CD4-positive, alpha-beta T cell treated with Interleukin-15 for 1 hour (primary cell): ENCODE measurements at places on chromosomes 13 and 19.

DNA sequence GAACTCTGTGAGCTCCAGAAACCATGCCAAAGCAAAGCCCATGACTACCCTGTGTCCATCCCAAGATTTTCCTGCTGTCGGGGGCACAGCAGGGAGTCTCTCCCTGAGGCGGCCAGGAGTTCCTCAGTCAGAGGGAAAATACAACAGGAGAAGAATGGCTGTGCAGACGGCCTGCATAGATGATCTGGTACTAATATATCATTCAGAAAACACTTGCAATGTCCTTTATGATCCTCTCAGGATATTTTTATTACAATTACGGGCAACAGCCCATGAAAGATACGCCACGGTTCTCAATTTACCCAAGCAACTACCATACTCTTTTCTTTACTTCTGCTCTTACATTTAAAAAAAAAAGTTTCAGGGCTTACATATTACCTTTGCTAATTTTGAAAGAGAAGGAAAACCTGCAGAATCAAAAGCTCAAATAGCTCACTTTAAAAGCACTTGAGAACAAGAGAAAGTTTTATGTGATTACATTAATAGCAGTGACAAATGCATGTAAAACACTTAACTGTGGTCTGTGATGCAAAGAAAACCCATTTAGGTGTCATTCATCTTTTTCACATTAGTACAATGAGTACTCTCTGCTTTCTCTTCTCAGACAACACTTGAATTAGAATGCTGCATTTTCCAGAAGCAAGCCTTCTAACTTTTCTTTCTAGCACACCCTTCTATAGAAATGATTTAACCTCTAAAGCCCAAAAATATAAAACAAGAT is 460.8 kb downstream of the KLF5 start:
- no peak for DNase-seq

GRCh38 chr19:17482877-17483604 is 12.7 kb downstream of the SLC27A1 start:
- DNase-seq = no peak

- no peak for DNase-seq
Measured at GRCh38 chr13:98108341-98108740, 34.6 kb upstream of the FARP1 start.

- DNase-seq = peak; percentile 31
Measured at GRCh38 chr19:12603714-12604113, 6.9 kb downstream of the ZNF490 start.

DNA sequence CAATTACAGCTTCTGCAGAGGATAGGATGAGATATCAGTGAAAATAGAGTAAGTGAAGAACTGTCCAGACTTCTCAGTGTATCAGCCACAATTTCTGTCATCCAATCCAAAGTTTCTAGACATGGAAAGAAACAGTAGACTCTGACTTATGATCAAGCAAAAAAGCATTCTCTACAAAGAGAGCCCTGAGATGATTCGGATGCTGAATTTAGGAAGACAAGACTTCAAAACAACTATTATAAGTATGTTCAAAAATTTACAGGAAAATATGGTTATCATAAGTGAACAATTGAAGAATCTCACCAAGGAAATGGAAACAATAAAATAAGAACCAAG is 238.2 kb upstream of the IRS2 start:
- DNase-seq = no peak

- DNase-seq = no peak
Measured at GRCh38 chr13:63297163-63297562, 1881.5 kb upstream of the PCDH20 start.

DNA sequence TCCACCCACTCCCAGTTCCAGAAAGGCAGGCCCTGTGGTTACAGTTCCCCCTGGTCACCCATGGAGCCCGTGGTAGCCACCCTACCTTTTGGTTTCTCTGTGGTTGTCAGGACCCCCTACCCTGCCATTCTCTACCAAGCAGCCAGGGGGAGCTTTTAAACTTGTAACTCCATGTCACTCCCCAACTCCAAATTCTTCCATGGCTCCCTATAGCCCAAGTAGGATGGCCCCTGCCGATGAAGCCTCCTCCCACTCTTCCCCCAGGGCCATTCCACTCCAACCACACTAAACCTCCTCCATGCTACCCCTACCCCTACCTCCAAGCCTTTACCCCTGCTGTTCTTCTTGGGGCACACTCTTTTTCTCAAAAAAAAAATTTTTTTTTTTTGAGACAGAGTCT is 2.2 kb downstream of the S1PR2 start:
- peak; percentile 38 for DNase-seq

DNA sequence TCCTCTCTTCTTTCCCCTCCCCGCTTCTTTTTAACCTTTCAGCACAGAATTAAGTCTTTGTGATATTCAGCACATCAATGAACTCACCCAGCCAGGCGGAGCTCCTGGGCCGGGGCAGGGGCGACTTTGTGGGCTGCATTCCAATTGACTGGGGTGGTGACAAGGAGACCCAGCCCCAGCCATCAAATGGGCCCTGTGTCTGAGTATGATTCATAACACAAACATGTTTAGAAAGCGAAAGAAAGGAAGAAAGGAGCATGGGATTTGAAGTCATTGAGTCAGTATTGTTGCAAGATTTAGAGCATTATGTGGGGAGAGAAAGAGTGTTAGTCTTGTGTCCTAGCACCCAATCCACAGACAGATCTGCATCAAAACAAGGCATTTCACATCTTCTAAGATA is 185.3 kb downstream of the LHFPL6 start:
- no peak for DNase-seq

- no peak for DNase-seq
Measured at GRCh38 chr19:18733196-18733647, 49.7 kb downstream of the CRTC1 start.

- DNase-seq = no peak
Measured at GRCh38 chr13:113884821-113885220, 20.9 kb upstream of the GAS6 start.

DNA sequence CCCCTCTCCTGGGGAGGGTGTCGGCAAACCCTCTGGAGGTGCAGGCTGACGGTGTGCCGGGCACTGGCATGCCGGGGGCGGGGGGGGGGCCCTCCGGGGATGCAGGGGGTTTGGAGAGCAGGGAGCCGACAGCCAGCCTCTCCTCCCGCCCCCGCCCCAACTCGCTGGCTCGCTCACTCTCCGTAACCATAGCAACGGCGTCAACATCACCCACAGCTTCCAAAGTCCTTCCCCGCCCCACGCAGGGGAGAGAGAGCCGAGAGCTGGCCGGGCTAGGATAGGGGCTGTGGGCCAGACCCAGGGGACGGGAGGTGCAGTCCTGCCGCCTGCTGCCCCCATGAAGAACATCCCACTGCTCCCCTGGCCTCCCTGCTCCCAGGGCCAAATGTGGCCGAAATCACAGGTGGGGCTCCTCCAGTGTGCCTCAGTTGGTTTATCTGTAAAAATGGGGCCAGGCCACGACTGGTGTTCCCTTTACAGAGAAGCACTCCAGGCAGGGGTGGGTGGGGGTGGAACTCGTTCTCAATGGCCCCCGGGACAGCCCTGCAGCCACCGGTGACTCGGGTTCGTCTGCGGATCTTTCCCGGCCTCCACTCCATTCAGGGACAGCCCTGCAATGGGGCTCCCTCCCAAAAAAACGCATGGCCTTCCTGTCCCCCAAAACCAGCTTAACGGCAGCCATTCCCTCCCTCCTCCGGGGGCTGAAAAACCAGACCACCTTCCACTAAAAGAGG is 3.2 kb downstream of the KLF16 start:
- DNase-seq = peak; percentile 79

DNA sequence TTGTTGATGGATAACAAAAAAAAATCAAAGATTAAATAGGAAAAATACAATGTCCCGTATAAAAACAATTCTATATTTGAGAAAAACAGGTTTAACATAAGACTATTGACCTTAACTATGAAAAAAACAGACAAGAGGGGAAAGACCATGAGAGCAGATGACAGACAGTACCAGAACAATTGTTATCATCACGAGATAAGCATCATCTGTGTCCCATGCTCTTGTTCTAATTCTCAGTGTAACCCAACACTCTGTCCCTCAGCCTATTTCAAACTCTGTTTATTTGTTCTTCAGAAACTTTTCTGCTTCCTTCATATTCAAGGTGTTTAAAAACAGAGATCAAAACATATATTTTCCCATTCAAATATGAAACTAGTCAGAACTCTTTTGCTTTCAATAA is 216.4 kb downstream of the PCDH9 start:
- DNase-seq = no peak

- DNase-seq = no peak
Measured at GRCh38 chr19:14559916-14560775, 11.7 kb downstream of the NDUFB7 start.

GRCh38 chr19:1429750-1430149 is 8.4 kb upstream of the RPS15 start:
- DNase-seq = no peak

GRCh38 chr13:90835826-90836225 is 511.7 kb upstream of the MIR17HG start:
- no peak for DNase-seq

- DNase-seq = no peak
Measured at GRCh38 chr13:108957369-108958012, 328.1 kb downstream of the MYO16 start.

- DNase-seq = no peak
Measured at GRCh38 chr19:10363789-10364281, 16.5 kb downstream of the TYK2 start.

DNA sequence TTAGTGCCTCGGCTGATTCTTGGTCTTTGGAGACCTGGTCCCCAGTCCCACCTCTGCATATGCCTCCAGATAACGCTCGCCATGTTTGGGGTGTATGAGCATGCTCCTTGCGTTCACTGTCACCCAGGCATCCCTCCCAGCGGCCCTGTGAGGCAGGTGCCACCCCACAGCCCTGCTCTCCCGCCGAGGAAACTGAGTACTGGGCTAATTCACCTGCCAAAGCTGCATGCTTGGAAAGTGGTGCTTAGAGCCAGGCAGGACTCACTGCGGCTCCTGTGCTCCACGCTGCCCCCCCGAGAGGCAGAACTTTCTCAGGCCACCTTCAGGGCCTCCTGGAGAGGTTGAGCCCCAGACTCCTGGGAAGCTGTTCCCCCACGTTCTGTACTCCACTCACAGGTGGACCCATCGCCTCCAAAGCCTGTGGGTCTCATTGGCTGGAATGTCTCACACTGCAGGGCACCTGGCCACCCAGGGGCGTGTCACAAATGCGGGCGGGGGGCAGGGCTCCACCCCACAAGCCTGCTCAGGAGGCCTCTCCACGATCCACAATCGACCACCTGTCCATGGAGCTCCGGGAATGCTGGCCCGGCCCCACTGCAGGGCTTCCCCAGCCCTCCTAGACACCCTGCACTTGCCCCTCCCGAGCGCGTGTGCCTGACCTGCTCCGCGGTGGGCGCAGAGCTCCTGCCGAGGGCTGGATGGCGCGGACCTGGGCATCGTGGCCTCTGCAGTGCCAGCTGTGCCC is 64.6 kb downstream of the ATP11A start:
- no peak for DNase-seq

- no peak for DNase-seq
Measured at GRCh38 chr13:49374585-49375290, 69.1 kb downstream of the CAB39L start.

GRCh38 chr19:1568320-1569019 is at the start of gene MEX3D:
TSS of gene MEX3D (minus strand) at chr19:1568325. CDS start at chr19:1568058, 267 bp downstream.
- peak; percentile 82 for DNase-seq

GRCh38 chr13:106284358-106284757 is 251.1 kb downstream of the EFNB2 start:
- DNase-seq = no peak

DNA sequence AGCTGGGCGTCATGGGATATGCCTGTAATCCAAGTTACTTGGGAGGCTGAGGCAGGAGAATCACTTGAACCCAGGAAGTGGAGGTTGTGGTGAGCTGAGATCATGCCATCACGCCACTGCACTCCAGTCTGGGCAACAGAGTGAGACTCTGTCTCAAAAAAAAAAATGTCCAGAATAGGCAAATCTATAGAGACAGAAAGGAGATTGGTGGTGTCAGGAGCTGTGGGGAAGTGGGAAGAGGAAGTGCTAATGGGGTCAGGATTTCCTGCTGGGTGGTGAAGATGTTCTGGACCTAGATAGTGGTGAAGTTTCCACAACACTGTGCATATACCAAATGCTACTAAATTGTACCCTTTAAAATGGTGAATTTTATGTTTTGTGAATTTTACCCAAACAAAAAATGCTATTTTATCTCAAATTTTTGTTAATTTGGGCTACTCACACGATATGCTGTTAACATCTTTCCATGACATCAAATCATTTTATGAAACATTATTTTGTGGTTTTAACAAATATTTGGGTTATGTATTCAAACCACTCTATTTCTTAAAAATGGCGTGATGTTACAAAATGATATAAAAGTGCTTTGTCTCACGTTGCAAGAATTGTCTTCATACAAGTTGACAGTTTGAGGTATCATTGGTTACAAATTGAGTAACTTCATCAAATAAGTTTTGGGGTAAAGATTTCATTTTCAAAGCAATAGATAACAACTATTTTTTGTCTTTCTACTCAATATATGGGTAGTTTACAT is 7.4 kb upstream of the CYP4F3 start:
- DNase-seq = no peak

- DNase-seq = no peak
Measured at GRCh38 chr19:44260343-44260681, 626 bp downstream of the ZNF233 start.
